ENCODE measurements at places on chromosomes 1 and 21.

DNA sequence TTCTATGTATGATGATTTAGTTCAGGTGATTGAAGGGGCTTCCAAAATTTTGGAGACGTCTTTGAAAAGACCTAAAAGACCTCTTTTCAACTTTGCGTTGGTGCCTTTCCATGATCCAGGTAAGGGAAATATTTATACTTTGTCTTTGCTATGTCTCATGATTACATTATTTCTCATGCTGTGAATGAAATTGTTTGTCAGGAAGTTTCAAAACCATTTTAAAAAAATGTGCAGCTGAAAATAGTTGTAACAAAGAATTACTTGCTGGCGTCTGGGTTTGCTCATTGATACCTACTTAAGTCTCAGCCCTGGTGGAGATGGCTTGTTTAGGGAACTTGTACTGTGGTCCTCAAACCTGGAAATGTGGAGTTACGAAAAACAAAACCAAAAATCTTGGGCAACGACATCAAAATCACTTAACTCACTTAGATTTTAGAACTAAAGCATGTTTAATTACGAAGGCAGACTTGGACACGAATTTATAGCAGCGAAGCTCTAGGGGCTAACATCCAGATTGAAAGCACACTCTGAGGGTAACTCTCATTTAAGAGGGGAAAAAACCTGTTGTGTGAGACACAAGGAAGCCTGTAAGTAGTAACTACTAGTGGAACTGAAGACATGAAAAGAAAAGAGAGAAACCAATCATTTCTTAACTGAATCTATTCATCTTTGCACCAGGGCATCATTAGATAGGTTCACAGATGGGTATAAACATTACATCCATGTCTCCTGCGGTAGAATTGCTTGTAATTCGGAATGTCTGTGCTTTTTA lies 924 bp downstream of the HMCN1 start:
- DNase-seq: no peak

- DNase-seq: peak; percentile 69
Observed at GRCh38 chr1:228316589-228317387, 89.8 kb downstream of the TRIM11 start.

- no peak for DNase-seq
Observed at GRCh38 chr1:58978096-58978495, 194.2 kb upstream of the JUN start.

GRCh38 chr1:97929874-97930851 lies 9.3 kb upstream of the DPYD start:
- DNase-seq: no peak

DNA sequence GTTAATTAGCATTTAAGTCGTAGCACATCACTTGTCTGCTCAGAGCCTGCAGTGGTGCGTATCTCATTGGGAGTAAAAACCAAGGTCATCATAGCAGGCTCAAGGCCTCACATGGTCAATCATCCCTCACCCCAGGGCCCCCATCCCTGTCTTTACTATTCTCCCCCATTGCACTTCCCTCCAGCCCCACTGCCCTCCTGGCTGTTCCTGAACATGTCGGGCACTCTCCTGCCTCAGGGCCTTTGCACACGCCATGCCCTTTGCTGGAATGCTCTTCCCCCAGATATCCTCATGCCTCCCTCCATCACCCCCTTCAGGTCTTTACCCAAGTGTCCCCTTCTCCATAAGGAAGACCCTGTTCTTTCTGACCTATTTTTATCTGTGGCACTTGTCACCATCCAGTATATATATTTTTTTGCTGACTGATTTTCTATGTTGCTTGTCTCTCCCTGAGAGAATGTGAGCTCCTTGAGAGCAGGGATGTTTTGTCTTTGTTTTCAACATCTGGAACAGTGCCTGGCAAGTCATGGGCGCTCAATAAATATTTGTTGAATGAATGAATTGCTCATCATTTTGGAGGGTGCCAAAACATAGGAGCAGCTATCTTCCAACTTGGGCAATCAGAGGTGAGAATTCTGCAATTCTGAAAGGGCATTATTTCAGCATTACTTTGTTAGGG lies 74.1 kb upstream of the POU3F1 start:
- DNase-seq: no peak

GRCh38 chr1:154574716-154575115 lies 7.1 kb downstream of the CHRNB2 start:
- DNase-seq: no peak

- DNase-seq: no peak
Observed at GRCh38 chr1:168504064-168504837, 39.5 kb downstream of the XCL2 start.

GRCh38 chr1:23530087-23530746 lies 816 bp downstream of the E2F2 start:
- no peak for DNase-seq

- DNase-seq: no peak
Observed at GRCh38 chr1:80657044-80657643, 1143.6 kb upstream of the ADGRL2 start.

DNA sequence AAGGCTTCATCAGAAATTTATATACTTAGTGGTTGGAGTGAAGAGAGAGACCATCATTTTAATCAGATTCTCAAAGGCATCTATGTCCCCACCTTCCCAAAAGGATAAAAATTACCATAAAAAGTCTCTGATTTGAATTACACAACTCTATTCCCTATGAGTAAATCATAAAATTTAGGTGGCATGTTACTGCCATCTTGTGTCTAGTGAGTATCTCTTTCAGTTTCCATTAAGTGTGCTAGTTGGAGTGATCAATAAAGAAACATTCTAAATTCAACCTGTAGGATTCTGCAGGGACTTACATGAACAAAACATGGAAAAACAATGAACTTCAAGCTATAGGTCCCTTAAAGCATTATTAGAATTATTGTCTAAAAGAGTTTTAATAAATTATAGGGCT lies 655.4 kb downstream of the LTN1 start:
- no peak for DNase-seq

- DNase-seq: no peak
Observed at GRCh38 chr1:162138599-162139181, 69.2 kb downstream of the NOS1AP start.

DNA sequence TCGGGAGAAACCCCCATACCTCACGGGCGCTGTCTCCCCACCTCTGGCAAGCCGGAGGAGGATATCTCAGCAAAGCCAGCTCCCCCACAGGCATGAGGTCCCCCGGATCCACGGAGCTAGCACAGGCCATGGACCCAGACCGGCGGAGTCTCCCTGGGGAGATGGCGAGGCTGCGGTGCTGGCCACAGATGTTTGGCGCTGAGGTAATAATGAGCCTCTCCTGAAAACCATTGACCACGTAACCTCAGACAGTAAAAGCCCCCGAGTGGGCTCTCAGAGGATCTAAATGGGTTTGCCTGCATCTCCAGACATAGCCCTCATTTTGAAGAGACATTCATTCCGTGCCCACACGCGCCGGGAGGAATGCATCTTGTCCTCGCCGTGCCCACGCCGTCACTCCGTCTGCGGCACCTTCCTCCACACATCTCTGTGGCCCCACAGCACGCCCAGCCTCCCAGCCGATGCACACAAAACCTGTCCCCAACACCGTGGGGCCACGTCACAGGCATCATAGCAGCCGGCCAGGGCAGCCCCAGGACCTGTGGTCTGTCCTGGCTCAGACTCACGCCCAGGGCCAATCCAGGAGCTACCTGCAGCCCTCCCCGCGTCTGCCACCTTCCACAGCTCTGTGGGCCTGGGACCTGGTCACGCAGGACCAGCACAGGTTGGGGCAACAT lies 150.9 kb downstream of the PRDM16 start:
- DNase-seq: no peak
